ENCODE measurements at places on chromosomes 2 and 18.
A peak's percentile ranks its signal among the peaks of the same experiment; 100 is the strongest.

- DNase-seq = no peak
Observed at GRCh38 chr2:110863726-110864125, 131.4 kb downstream of the ACOXL start.

DNA sequence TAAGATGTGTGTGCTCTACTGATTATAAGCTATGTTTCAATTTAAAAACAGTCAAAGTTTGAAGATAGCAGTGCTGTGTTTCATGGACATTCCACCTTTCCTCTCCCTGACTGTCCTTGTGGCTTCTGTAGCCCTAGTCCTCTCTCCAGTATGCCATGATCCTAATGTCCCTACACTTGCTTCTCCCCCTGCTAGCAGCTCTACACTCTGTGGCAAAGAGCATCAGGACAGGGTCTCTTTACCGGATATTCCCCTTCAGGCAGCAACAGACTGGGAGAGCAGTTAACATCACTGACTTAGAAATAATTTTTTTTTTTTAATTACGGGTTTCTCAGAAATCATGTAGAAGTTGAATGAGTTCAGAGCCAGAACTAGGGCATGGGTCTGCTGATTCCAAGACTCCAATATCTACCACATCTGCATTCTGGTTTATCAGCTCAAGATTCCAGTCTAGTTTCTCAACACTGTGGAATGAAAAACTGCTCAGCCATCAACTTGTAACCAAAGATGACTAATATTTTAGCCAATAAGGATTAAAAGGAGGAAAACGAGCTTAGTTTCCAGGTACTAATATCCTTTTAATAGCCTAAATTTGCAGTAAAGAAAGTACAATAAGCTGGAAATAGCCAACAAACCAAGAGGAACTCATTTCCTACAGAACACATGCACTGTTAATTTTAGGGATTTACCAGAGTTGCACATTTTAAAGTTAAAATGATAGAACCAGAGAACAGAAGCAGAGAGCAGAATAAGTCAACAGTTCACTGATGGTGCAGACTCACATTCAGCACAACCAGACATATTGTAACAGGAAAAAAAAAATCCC is 45.2 kb downstream of the TMEM131 start:
- no peak for DNase-seq

- no peak for DNase-seq
Observed at GRCh38 chr18:11864471-11864870, 13.3 kb downstream of the CHMP1B start.

DNA sequence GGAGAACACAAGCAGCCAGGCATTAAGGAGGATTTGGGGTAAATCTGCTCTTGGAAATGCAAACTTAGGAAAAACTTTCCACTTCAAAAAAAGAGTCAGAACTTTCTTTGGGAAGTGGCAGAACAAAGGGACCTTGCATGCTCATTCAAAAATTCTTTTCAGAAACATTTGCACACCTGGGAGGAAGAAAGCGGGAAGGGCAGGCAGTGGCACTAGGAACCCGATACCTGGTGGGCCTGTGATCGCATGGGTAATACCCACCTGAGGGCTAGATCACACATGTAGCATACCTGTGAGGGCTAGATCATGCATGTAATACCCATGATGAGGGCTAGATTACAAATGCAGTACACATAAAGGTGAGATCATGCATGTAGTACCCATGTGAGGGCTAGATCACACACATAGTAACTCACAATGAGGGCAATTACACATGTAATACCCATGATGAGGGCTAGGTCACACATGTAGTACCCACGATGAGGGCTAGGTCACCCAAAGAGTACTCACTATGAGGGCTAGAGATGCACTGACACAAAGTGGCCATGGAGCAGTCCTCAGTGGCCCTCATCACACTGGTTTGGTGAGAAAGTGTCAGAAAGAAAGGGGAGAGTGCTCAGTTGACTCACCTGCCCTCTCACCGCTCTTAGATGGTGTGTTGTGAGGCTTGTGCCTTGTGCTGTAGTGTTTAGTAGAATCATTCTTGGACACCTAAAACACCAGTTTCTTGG is 212.5 kb downstream of the DLGAP1 start:
- DNase-seq = no peak

- no peak for DNase-seq
Observed at GRCh38 chr2:53268086-53268485, 499.5 kb upstream of the CHAC2 start.

DNA sequence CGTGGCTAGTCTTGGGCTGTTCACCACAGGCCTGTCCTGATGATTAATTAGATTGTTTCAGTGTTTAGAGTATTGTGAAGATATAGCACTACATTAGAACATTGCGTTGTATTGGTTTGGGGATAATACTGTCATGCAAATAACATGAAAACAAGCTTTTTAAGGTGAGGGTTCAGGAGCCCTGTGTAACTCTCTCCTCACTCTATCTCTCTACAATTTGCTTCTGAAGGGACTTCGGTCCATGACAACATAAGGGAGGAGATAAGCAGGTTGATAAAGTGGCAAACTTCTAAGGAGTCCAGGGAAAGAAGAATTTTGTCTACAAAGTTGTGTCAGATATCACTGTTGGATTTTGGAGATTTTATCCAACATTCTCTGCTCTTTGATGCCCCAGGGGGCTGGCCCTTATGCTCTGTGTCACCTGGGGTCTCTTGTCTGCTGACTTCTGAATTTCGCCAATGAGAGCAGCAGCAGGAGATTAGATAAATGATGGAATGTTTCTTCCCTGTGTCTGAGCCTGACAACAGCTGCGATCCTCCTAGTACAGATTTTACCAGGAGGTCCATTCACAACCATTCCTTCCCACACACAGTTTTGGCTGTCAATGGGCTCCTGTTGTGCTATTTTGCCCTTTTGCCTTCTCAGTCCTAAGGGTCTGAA is 3.3 kb downstream of the TNP1 start:
- no peak for DNase-seq

DNA sequence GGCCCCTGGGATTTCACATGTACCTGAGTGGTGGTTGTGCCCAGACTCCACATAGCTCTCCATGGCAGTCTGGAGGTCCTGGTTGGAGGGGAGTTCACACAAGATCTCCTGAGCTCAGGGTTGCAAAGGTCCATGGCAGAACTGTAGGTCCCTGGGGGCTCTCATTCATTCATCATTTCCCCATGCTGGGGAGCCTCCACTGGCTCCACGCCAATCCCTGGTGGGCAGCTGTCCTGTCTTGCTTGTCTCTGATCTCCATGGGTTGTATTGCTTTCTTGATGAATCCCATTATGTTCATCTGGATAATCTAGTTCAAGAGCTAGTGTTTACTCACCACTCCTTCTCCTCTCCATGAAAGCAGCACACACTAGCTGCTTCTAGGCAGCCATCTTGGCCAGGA is 42.4 kb downstream of the ZSWIM2 start:
- no peak for DNase-seq

GRCh38 chr2:68487773-68488355 is 20.5 kb downstream of the APLF start:
- DNase-seq = no peak

GRCh38 chr2:40118622-40119021 is 333.3 kb downstream of the SLC8A1 start:
- no peak for DNase-seq

DNA sequence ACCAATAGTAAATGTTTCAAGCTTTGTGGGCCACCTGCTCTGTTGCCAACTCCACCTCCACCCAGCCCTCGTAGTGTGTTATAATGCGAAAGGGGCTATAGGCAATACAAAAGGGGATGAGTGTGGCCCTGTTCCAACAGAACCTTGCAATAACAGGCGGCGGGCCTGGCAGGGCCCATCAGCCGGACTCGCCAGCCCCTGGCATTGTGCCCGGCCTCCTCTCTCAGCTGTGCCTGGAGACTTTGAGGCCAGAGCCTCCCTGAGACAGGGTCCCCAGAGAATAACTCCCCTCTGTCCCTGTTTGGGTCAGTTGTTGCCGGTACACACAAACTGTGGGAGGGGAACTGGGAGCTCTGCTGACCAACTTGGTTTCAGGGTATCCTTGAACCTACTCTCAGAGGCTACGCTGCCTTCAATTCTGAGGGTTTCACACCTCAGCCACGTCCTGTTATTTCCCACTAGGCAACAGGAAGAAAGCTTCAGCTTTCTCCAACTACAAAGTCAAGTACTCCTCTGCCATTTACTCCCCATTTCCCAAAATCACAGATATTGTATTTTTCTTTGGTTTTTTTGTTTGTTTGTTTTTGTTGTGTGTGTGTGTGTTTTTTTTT is 58.0 kb upstream of the ZNF236 start:
- DNase-seq = no peak

DNA sequence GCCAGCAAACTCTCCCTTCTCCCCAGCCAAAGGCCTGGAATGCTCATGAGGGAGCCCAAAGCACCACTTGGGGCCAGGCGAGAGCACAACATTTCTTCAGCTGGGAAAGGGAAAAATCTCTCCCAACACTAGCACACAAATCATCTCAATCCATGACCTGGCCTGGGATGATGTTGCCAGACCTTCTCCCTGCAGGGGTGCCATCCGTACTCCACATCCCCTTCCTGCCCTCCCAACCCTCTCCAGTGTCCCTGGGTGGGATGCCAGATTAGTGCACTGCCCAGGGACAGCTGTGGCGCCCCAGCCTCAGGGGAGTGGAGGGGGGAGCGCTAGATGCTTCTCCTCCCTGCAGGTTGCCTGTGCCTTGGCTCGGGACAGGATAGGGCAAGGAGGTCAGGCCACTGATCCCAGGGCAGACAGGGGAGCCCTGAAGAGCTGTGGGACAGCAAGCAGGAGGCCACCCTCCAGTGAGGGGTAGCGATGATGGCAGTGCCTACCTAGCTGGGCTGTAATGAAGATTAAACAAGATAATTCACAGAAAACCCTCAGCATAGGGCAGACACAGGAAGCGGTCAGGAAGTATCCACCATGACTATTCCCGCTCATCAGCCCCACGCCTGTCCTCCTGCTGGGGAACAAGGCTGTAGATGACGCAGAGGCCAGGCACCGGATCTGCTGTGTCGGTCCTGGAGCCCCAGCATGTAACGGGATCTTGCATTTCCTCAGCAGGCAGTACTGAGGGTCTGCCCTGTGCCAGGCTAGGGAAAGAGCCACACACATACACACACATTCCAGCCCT is 31.1 kb downstream of the SERTAD2 start:
- DNase-seq = no peak

DNA sequence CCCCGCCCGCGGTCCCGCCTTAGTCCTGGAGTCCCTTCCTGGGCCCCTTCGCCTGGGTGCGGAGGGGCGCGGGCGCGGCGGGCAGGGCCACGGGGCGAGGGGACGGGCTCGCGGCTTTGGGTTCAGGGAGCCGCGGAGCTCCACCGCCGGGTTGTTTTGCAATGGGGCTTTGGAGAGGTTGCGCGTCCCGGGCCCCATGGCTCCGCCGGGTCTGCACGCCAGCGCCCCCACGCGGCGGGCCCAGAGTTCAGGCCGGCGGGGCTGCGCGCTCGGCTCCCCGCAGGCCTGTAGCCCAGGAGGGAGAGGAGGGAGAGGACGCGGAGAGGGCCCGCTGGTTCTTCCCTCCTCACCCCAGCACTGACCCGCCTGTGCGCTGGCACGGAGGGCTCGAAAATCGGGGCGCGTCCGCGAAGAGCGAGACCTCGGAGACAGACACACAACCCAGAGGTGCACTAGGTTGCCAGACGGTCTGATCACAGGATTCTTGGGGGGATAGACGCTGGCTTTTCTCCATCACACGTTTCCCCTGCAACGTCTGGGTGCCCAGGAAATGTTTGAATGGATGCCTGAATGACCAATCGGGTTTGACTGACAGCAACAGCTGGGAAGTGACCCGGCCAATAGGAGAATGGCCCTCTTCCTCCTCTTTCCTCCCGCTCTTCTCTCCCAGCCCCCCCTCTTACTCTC is 4.9 kb upstream of the SIX2 start:
- peak; percentile 44 for DNase-seq

DNA sequence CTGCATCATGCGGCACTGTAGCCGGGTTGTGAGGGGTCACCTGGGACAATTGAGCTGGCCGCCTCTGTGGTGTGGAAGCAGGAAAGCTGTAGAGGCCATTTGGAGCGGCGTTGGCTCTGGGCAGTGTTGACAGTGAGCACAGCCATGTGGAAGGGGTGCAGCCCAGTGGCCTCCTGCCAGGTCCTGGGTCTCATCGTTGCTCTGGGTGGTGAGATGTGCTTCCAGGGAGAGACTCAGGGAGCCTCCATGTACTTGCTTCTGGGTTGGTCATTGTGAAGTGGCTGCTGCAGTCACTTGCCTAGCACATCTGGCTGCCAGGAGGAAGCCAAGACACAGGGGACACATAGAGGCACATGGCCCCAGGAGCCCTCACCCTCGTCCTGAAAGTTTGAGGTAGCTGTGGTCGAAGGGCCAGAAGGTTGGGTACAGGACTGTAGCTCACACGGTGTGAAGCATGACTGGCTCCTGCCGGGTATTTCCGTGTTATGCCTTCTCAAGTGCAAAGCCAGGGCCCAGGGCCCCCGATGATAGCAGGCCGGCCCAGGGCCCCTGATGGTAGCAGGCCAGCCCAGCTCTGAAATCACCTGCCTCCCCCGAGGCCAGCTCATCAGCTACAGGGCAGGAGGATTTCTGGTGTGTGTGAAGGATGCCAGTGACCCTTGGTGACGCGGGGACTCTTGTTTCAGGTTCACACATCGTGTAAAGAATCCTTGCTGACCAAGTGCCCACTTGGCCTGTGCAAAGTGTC is 82.6 kb downstream of the DGKD start:
- DNase-seq = no peak

- DNase-seq = no peak
Observed at GRCh38 chr18:38796762-38797161, 1231.2 kb upstream of the CELF4 start.

GRCh38 chr18:61086657-61087056 is 246.6 kb upstream of the CDH20 start:
- no peak for DNase-seq

GRCh38 chr2:139480161-139480650 is 700.0 kb upstream of the NXPH2 start:
- no peak for DNase-seq

DNA sequence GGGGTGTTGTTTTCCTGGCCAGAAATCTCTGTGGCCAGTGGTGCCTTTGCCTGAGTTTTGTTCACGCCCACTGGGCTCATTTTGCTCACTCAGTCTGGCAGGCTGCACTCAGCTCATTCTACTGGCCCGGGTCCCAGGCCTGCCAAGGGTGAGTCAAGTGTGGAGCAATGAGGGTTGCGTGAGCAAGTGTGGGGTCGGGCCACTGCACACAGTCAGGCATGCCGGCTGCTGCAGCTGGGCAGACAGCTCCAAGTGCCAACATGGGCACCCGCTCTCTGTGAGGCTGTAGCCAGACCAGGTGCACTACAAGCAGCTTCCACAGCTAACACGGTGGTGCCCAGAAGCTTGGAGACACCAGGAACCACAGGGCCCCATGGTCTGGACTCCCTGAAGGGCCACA is 801.1 kb upstream of the RAB6C start:
- DNase-seq = no peak

- no peak for DNase-seq
Observed at GRCh38 chr18:49030138-49030537, 79.4 kb upstream of the SMAD7 start.

DNA sequence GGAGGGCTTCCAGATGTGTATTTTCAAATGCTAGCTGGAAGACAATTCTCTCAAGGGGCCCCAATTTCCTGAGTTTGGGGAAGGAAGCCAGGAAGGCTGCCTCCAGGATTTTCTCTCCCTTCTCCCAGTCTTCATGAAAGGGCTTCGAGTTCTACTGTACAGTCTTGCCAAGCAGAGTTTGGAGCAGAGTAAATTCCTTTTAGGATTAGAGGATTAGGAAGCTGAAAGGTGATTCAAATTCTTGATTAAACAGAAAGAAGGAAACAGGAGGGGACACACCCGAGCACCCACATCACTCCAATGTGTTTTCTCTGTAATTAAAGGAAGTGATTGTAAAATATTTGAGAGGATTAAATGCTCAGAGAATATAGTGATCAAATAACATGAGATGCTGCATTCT is 217.8 kb downstream of the SETBP1 start:
- no peak for DNase-seq

GRCh38 chr2:156319811-156320485 is 12.6 kb downstream of the NR4A2 start:
- no peak for DNase-seq

- DNase-seq = peak; percentile 55
Observed at GRCh38 chr18:2656237-2656980, 883 bp downstream of the SMCHD1 start.
